Upper lobe of right lung (tissue), 1 donor: ENCODE measurements at places on chromosomes 4 and X.
A peak's percentile ranks its signal among the peaks of the same experiment; 100 is the strongest.

DNA sequence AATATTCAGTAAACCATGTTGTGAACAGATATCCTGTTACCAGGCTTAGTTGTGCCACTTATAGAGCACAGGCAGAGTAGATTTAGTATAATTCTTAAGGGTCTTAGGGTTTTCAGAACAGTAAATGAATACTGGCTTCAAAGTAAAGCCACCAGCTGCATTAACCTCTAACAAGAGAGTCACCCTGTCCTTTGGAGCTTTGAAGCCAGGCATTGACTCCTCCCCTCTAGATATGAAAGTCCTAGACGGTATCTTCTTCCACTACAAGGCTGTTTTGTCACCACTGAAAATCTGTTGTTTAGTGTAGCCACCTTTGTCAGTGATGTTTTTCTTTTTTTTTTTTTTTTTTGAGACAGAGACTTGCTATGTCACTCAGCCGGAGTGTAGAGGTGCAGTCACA lies 77.7 kb downstream of the ALPK1 start:
- no peak for DNase-seq

GRCh38 chrX:9339603-9340491 lies 125.0 kb upstream of the TBL1X start:
- no peak for DNase-seq

DNA sequence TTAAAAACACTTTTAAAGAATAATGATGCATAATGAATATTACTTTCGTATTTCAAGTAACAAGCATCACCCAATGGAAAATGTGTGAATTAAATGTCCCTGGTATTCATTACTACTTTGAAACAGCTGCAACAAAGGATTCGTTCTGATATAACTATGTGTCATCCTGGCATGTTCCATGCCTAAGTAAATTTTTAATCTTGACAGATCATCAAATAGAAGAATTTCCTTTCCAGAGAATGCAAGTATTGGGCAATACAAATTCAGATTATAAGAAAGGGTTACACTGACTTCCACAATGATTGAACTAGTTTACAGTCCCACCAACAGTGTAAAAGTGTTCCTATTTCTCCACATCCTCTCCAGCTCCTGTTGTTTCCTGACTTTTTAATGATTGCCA lies 105.3 kb downstream of the SPCS3 start:
- no peak for DNase-seq

DNA sequence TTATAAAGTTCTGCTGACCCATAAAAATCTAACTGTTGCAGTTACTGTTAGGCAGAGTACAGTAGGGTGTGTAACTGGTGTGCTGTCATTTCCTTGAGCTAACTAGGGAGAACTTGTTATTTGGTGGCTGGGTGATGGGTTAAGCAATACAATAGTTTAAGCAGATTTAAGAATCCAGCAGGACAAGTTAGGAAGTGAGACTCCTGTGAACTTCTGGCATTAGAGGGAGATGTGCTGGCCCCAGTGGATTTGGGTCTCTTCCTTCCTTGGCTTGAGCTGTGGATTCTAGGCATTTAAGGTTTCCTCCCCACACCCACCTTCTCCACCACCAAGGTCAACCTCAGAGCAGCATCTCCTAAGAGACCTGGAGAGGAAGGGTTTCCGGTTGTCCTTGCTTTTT lies 70.5 kb downstream of the CLCN5 start:
- no peak for DNase-seq

DNA sequence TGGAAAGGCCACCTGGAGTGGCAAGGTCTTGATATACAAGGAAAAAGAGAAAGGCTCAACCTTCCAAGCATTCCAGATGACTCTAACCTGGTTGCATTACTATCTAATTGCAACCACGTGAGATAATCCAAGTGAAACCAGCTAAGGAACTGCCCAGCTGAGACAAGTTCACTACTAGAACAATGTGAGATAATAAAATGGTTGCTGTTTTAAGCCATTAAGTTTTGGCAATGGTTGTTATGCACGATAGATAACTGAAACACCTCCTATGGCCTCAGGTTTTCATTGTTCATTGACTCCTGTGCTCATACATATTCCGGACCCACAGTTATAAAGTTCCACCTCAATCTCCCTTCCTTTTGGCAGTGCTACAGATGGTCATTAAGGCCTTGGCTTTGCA lies 9.2 kb upstream of the CXorf66 start:
- no peak for DNase-seq

DNA sequence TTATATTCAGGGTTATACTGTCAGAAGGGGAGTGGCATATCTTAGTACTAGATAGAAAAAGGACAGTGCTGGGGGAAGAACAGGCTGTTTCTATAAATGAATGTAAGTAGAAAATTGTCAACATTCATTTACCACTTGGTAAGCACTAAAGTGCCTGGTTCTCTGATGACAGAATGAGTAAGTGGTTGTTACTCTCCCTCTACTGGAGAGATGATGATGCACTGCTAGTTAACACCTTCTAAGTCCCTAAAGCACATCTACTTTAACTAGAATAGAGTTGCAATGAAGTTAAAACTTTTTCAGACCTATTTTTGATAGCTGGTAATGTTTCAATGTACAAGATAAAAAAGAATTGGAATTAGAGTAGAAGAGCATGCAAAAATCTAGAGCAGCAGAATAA lies 214.5 kb downstream of the KLHL4 start:
- DNase-seq = no peak

GRCh38 chr4:71456841-71457240 lies 118.0 kb downstream of the SLC4A4 start:
- no peak for DNase-seq

GRCh38 chr4:72531322-72531721 lies 37.7 kb downstream of the ADAMTS3 start:
- no peak for DNase-seq

- no peak for DNase-seq
These were observed 579.2 kb downstream of the BCOR start for GRCh38 chrX:39518476-39519029.

DNA sequence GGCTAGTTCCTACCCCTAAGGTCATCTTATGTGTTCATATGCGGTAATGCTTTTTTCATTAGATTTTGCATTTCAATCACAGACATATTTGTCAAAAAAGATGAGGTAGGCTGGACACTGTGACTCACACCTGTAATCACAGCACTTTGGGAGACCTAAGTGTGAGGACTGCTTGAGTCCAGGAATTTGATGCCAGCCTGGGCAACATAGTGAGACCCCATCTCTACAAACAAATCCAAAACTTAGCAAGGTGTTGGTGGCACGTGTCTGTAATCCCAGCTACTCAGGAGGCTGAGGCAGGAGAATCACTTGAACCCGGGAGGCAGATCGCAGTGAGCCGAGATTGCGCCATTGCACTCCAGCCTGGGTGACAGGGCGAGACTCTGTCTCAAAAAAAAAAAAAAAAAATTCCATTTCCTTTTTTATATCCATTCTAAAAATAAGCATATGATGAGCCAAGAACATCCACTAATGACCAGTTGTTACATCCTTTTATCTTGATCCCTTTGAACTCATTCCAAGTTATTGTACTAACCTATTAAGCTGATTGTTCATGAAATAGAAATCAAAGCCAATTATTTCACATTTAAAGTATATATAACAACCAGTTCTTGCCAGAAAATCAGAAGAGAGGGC lies 23.4 kb downstream of the PGAM4 start:
- DNase-seq = no peak

DNA sequence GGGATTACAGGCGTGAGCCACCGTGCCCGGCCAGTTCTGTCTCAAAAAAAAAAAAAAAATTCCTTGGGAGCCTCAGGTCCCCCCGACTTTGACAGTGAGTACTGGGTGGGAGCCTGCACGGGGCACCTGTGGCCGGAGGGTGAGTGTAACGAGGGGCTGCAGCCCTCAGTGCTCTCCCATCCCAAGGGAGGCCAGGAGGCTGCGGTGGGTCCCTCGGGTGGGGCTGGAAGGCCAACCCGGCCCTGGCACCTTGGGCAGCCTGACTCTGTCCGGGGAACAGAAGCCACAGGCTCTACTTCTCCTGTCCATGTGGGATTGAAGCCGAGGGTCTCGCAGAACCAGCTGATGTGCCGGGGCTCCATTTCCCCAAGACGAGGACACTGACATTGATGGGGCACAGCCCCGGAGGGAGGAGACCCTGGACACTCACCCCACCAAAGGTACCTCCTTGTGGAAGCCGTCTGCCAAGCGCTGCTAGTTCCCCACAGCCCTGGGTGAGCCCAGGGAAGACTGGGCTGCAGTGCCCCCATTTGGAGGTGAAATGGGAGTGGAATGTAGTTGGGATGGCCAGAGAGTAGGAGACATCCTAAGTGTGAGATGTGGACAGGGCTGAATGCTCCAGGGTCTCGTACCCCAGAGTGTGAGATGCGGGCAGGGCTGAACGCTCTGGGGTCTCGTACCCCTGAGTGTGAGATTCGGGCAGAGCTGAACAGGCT lies 2.3 kb upstream of the SLC26A1 start:
- no peak for DNase-seq

- DNase-seq = no peak
These were observed 459 bp downstream of the RBMX2 start for GRCh38 chrX:130402208-130402684.

DNA sequence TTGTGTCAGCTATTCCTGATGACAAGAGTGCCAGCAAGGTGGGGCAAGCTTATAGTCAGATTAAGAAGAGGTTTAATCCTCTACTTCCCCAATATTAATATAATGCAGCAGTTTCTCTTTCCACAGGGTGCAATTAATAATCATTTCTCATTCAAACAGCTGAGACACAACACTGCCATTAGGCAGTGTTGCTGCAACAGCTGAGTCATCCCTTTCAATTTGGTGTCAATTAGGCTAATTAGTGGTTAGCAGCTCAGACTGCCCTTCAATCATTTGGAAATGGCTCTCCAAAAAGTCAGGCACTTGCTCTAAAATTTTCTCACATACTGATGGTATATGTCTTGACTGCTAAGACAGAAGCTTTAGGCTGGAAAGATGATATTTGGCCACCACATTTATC lies 265.7 kb upstream of the FAM241A start:
- no peak for DNase-seq

DNA sequence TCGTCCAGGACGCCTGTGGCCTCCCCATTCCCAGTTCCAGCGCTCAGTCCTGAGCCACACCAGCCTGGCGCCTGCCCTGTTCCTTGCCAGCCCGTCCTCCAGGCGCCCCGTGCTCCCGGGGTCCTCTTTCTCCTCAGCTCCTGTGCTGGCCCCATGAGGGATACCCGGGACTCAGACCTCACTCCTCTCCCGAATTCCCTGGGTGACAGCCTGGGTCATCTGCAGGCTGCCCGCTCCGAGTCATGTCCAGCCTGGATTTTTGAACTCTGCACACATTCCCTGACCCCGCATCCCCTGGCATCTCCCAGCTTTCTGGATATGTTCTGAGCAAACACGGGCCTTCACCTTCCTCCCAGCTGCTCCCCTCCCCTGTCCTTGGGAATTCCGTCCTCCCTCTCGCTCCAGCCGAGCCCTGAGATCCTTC lies 14.9 kb upstream of the ADD1 start:
- DNase-seq = no peak

GRCh38 chr4:140092094-140092851 lies 61.7 kb downstream of the MAML3 start:
- peak; percentile 66 for DNase-seq

DNA sequence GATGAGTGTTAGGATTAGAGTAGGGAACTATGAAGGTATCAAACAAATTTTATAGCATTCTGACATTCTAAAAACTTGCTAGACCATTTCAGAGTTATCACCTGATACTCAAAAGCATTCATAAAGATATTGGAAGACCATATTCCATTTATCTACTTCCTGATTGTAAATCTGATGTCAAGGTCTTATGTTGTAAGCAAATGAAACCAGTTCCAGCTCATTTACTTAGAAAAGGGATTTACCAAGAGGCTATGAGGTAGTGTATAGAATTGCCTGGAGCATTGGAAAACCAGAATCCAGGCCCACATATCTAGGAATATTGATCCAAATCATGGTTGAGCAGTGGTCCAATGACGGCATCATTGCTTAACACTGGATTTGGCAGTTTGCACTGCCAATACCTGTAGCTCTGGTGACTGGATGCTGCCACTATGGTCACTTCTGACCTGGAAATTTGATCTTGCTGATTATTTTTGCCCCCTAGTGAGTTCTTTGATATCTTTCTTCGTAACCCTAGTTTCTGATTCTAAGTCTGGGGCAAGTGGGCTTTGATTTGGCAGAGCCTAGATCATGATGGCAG lies 25.4 kb downstream of the ARFIP1 start:
- no peak for DNase-seq

GRCh38 chrX:38816155-38816554 lies 14.9 kb downstream of the MID1IP1 start:
- no peak for DNase-seq

GRCh38 chr4:47640911-47641310 lies 155.8 kb downstream of the ATP10D start:
- DNase-seq = no peak

- DNase-seq = no peak
These were observed 31.5 kb upstream of the NAA11 start for GRCh38 chr4:79357365-79357764.

DNA sequence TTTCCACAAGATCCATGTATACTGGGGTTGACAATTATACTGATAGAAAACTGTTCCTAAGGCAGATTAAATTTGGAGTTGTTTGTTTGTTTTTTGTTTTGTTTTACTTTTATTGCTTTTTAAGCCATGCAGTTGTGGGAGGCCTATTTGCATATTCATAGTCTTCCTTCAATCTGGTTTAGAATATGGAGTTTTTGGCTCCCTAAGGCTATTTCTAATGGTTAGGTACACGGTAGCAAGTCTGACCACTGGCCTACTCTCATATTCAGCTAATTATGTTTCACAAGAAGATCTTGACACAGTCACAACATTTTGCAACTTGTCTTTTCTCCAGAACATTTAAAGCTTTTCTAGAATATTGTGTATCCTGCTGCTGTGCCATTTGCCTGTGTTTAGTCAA lies 725.5 kb downstream of the PCDH18 start:
- DNase-seq = no peak
